ENCODE measurements at places on chromosomes 7 and 10. TPM values are rescaled to one million over a fixed set of nuclear protein-coding genes. Genes with fewer than 3 reads are reported as not detected.

BBS9 gene
- 22.0 TPM for total RNA-seq

GRCh38 chr7:112411186-112411795 is 39.0 kb upstream of the IFRD1 start:
- peaks cover 16% of the 10 kb centered on the region for H3K27me3 ChIP-seq
- peaks cover 2% of the 10 kb centered on the region for H3K36me3 ChIP-seq
- no peaks in the 10 kb centered on the region for H3K4me1 ChIP-seq
- DNase-seq: no peak
- no peak overlapping the region for H3K4me3 ChIP-seq

GRCh38 chr10:37566332-37566731 is 291.1 kb downstream of the ZNF248 start:
- no peak for DNase-seq
- H3K27ac ChIP-seq: no peak overlapping the region
- H3K4me3 ChIP-seq: no peak overlapping the region
- no peaks in the 10 kb centered on the region for H3K4me1 ChIP-seq
- no peaks in the 10 kb centered on the region for H3K36me3 ChIP-seq

GRCh38 chr10:31939797-31940708 is 11.4 kb upstream of the ARHGAP12 start:
- peaks cover 5% of the 10 kb centered on the region for H3K4me1 ChIP-seq
- H3K27ac ChIP-seq: no peak overlapping the region
- DNase-seq: no peak
- H3K36me3 ChIP-seq: no peaks in the 10 kb centered on the region

CPED1 gene
- not detected for total RNA-seq

UCN3 gene
- not detected for total RNA-seq

SOSTDC1 gene
- total RNA-seq: not detected

SPDYE2 gene
- total RNA-seq: 1.0 TPM

CYP26C1 gene
- 0.33 TPM for total RNA-seq

DNA sequence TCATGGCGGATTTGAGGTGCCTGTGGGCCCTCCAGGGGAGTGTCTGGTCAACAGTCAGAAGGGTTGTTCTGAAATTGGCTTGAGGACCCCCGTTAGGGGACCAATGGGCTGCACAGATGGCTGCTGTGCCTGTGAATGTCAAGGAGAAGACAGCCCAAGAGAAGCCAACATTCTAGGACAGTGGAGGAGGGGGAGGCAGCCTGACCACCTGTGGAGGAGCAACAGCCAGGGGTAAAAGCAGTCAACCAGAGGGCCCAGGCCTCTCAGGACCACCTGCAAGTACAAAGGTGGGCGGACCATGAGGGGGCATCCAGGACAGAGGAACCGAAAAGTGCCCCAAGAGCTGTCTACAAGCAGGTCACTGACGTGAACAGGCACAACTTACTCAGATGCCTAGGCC is 76.6 kb downstream of the VSTM4 start:
- H3K4me3 ChIP-seq: no peak overlapping the region
- H3K36me3 ChIP-seq: no peaks in the 10 kb centered on the region
- no peaks in the 10 kb centered on the region for H3K4me1 ChIP-seq

DNA sequence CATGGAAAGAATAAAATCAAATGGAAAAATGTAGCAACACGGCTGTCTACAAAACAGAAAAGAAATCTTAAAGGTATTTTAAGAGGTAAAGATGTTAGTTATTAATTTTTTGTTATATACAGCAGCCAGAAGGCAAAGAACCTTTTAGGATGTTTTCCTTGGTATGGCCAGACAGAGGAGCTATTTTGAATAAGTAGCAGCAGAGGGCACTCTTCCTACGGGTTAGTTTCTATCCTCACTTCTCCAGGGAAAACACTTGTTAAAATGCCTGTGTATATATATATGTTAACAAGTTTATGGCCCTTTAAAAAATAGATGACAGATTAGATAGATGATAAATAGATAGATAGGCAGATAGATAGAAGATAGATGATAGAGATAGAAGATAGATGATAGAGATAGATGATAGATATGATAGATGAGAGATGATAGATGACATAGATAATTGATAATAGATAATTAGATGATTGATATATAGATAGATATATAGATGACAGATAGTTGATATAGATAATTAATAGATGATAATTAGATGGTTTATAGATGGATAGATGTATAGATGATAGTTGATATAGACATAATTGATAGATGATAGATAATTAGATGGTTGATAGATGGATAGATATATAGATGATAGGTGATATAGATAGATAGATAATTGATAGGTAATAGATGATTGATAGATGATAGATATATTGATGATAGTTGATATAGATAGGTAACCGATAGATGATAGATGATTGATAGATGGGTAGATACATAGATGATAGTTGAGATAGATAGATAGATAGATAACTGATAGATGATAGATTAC is 57.8 kb upstream of the WIPF3 start:
- no peak for DNase-seq

GRCh38 chr10:580778-581177 is 108.7 kb downstream of the DIP2C start:
- H3K4me3 ChIP-seq: no peak overlapping the region
- no peak overlapping the region for H3K27ac ChIP-seq
- H3K4me1 ChIP-seq: no peaks in the 10 kb centered on the region
- peaks cover 2% of the 10 kb centered on the region for H3K27me3 ChIP-seq
- DNase-seq: no peak
- H3K36me3 ChIP-seq: no peaks in the 10 kb centered on the region

AUTS2 gene
- total RNA-seq: 3.8 TPM

SLC26A4 gene
- 0.08 TPM for total RNA-seq

TRPV5 gene
- not detected for total RNA-seq

- H3K27me3 ChIP-seq: no peaks in the 10 kb centered on the region
- H3K4me1 ChIP-seq: no peaks in the 10 kb centered on the region
- no peak for DNase-seq
- H3K4me3 ChIP-seq: no peak overlapping the region
- H3K36me3 ChIP-seq: no peaks in the 10 kb centered on the region
Observed at GRCh38 chr7:146074195-146074765, 42.3 kb upstream of the CNTNAP2 start.

OR6B1 gene
- not detected for total RNA-seq

DNA sequence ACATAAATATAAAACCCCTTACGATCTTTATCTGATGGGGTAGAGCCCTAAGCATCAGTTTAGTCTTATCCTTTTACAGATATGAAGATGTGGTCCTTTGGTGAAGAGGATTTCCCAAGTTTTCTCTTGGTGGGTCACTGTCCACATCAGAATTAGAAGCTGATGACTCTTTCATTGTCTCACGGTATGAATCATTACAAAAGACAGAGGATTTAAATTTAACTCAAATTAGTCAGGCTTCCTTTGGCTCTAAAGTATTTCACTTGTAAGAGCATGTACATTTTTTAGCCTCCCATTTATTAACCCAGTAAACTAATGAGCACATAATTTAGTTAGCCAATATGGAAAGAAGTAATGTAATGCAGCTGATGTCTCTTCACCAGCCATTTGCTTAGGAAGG is 49.9 kb upstream of the TMEM26 start:
- no peak overlapping the region for H3K27ac ChIP-seq
- H3K4me3 ChIP-seq: no peak overlapping the region
- H3K4me1 ChIP-seq: no peaks in the 10 kb centered on the region
- H3K36me3 ChIP-seq: no peaks in the 10 kb centered on the region
- no peak for DNase-seq

All from naive thymus-derived CD8-positive, alpha-beta T cell (primary cell).